Stimulated activated CD8-positive, alpha-beta memory T cell treated with anti-CD3 and anti-CD28 coated beads, Interleukin-7, amount 100 ng/mL, for 1 hour (primary cell): ENCODE measurements at places on chromosomes 5 and 9.

- no peak for DNase-seq
Measured at GRCh38 chr5:149024477-149024876, 38.4 kb downstream of the SH3TC2 start.

GRCh38 chr5:94998670-94999069 lies 286.2 kb downstream of the MCTP1 start:
- DNase-seq = no peak

DNA sequence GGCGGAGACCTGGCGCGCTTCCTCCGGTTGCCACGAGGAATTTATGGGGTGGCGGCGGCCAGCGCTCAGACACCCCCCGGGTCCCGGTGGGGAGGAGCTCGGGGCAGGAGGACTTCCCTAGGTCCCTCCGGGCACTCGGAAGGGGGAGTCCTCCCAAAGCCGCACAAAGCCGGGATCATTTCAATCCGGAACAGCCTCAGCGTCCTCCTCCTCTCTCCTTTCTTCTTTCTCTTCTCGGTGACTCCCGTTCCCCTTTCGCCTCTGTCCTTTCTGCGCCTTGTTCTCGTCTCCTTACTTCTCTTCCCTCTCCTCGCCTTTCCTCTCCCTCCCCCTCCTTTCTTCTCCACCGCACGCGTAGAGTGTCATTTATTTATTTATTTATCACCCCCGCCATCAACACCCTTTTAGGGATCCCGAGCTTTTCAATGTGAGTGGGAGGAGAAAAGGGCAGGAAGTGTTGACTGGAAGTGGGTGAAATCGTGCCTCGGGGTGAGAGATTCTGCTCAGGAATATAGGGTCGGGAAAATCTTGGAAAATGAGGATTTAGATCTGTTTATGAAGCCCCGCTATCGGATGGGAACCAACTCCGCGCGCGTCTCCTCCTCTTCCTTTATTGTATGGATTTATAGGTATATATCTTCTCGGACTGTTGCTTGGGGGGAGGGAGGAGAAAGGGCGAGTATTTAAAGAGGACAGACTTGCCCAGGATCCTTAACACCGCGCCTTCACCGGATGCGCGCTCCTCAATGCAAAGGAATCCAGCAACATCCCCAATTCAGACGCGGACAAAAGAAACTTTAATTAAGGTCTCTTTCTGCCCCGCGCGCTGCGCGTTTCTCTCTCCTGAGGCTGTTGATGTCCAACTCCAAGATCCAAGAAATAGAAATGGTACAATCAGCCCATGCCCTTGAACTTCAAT lies 2.0 kb upstream of the ZNF462 start:
- no peak for DNase-seq

GRCh38 chr5:62577488-62577887 lies 1.1 kb upstream of the LRRC70 start:
- no peak for DNase-seq

GRCh38 chr5:124341066-124341858 lies 405.2 kb downstream of the ZNF608 start:
- DNase-seq = no peak

GRCh38 chr9:2764353-2764752 lies 47.0 kb downstream of the KCNV2 start:
- DNase-seq = no peak

GRCh38 chr5:6181147-6181729 lies 197.1 kb downstream of the MED10 start:
- DNase-seq = no peak

DNA sequence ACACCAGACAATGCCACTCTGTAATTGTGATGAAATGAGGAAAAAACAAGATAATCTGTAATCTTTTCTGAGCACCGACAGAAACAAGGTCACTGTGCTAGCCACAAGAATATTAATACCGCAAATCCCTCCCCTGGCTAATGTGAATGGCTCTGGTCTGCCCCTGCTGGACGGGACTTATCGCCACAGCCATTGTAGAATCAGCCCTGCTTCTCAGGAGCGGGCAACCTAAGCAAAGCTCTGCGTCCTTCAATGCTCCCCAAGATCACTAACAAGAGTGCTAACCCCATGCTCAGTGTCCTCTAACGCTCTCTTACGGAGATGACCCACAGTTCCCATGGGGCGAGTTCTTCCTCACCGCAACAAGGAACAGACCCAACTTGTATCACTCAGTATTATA lies 42.7 kb downstream of the OR2V1 start:
- no peak for DNase-seq

- peak; percentile 54 for DNase-seq
Measured at GRCh38 chr5:1641560-1642166, 117.9 kb upstream of the LPCAT1 start.

DNA sequence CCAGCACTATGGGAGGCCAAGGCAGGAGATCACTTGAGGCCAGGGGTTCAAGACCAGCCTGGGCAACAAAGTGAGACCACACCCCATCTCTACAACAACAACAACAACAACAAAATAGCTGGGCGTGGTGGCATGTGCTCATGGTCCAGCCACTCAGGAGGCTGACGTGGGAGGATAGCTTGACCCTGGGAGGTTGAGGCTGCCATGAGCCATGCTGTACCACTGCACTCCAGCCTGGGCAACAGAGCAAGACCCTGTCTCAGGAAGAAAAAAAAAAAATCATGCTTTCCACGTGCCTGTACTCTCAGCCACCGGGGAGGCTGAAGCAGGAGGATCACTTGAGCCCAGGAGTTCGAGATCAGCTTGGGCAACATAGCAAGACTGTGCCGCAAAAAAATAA lies 29.5 kb downstream of the TSC1 start:
- no peak for DNase-seq

DNA sequence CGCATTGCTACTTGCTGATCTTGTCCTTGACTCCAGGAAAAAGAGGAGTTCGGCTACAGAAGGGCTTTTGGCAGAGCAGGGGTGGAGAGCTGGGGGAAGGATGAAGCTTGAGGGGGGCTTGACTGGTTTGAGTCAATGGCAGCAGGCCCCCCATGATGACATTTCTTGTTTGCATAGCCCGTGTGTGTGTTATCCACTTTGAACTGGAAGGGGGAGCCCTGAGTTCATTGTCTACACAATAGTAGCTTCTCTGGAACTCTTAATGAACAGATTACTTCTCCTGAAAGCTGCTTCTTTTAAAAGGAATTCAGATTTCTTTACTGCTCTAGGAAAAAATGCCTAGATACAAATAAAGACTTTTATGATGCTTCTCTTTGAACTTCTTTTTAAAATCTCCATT lies 2.3 kb downstream of the IFNB1 start:
- no peak for DNase-seq

DNA sequence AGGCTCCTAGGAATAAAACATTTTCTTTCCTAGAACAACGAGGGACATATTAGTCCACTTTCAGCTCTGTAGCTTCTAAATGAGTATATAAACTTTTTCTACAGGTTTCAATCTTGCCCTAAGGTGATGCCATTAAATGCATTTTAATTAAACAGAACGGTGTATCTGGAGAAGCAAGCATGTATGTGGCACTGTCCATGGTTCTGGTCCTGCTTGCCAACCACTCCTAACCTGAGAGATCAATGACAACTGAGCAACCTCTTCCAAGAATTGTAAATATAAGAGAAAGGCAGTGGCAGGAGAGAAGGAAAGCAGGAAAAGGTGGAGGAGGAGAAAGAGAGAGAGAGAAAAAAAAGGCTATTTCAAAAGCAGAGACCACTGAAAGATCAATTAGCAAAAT lies 95.6 kb upstream of the SPOCK1 start:
- no peak for DNase-seq

GRCh38 chr5:8333977-8334376 lies 465.0 kb downstream of the MTRR start:
- DNase-seq = no peak

DNA sequence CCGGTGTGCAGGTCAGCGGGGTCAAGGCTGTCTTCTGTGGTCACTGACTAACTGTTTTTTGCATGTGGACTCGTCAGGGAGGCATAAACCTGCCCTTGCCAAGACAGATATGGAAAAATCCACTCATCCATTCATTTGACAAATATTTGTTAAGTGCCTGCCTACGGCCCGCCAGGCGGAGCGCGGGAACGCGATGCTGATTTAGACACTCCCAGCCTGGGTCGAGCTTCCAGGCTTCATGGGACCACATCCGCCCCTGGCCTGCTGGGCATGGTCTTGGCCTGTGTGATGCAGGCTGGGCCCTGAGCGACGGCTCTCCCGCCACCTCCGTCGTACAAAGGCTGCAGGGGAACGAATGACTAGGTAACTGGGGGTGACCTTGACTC lies 18.1 kb downstream of the MYMK start:
- no peak for DNase-seq

DNA sequence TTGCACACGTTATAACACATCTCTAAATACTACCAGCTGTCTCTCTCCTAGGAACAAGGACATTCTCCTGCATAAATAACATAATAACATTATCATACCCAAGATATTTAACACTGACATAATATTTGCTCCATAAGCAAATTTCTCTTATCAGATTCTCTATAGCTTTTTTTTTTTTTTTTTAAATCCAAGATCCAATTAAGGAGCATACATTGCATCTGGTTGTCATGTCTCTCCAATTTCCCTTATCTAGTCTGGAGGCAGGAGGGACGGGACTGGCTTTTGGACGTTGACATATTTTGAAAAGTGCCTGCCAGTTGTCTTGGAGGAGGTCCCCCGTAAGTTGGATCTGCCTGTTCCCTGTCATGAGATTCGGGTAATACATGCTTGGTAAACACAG lies 76.6 kb downstream of the RAPGEF1 start:
- no peak for DNase-seq

DNA sequence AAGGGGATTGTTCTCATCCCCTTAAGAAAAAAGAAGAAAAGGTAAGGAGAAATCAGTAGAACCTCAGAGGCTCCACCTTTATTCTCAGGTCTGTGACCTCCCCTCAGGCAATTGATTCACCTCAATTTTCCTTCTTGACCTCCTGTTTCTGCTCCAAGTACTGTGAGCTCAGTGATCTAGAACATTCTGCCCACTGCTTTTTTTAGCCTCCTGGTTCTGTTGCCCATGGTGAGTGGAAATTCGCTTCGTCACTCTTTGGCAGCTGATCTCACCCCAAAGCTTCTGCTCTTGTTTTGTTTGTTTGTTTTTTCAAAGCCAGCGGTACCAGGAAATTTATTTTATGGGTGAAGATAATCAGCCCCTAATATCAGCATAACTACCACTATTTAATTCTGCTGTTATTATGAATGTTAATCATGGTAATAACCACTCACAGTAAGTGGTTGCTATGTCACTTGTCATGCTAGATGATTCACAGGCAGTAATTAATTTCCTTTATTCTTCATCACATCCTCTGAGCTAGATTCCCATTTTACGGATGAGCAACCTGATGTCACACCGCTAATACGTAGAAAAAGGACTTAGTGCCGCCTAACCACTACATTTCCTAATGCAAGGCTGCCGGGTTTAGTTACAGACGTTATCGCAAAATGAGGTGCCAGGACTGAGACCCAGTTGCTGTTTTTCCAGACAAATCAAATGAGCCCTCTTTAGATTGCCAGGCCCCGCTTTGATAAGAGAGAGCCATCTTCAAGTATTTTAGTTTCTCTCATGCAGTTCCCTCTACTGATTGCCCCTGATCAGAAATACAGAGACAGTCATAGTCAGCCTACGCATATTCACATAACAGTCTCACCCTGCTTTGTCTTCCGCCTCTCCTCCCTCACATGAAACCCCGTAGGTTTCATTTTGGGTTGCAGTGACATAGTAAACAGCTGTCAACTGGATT lies 78.2 kb downstream of the CYFIP2 start:
- DNase-seq = no peak

- DNase-seq = no peak
Measured at GRCh38 chr5:161271816-161272215, 274.7 kb downstream of the GABRB2 start.

GRCh38 chr5:110770286-110770685 lies 31.5 kb downstream of the SLC25A46 start:
- DNase-seq = no peak

- DNase-seq = no peak
Measured at GRCh38 chr9:133740911-133741310, 2.8 kb upstream of the SARDH start.

GRCh38 chr5:110321117-110321516 lies 405.4 kb downstream of the TMEM232 start:
- DNase-seq = no peak

DNA sequence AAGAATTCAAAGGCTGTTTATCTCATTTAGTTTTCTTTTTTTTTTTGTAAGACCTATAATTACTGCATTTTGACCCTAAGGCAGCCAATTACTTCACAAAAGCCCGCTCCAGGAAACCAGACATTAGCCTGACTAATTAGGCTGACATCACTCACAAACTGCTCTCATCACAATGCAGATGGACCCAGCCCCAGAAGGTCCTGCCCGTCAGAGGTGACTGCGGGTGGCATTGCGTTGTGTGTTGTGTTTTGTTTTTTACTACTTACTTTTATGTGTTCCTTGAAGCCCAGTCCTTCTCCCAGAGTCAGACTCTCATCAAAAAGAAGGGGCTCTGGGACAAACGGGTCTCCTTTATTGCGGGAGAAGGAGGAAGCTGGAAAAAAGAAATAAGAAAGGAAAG lies 172.2 kb downstream of the HSD17B3 start:
- DNase-seq = no peak

DNA sequence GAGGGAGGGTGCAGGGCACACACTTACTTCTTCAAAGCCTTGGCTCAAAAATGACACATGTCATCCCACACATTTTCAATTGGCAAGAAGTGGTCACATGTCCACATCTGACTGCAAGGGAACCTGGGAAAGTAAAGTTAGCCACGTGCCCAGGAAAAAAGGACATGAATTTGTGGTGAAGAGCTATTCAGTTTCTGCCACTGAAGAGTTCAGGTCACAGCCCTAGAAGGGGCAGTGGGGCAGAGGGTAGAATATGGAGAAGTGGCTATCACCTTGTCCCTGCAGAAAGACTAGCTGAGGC lies 1.9 kb upstream of the RGS14 start:
- DNase-seq = no peak

GRCh38 chr9:34259315-34259714 lies 69.8 kb downstream of the KIF24 start:
- DNase-seq = no peak

- no peak for DNase-seq
Measured at GRCh38 chr5:58410441-58410840, 49.4 kb downstream of the PLK2 start.

GRCh38 chr5:64330728-64331231 lies 165.1 kb downstream of the RNF180 start:
- no peak for DNase-seq

DNA sequence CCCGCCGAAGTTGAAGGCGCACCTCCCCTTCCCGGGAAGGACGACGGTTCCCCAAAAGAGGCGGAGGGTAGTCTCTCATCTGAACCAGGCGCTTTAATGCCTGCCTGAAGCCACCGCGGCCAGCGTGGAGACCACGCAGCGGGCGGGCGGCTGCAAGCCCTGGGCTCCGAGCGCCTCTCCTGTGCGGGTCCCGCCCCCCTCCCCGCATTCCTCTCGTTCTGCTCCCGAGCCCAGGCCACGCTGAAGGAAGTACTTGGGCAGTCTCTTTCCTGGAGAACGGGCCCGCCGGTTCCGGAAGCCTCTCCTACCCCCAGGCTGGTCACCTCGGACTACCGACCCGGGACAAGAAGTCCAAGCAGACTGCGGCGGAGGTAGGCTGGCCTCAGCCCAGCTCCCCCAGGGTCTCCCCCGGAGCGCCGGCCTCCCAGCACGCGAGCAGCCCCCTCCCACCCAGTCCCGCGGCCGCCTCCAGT lies 571 bp downstream of the PPIC start:
- DNase-seq = no peak

- DNase-seq = no peak
Measured at GRCh38 chr9:96149533-96150280, 152.3 kb downstream of the HSD17B3 start.
